ENCODE measurements at places on chromosomes 13 and 19.

GRCh38 chr13:45120967-45121831, 889 bp downstream of the GTF2F2 start:
- DNase-seq: no peak

GRCh38 chr19:31071136-31071855, 277.9 kb downstream of the TSHZ3 start:
- no peak for DNase-seq

DNA sequence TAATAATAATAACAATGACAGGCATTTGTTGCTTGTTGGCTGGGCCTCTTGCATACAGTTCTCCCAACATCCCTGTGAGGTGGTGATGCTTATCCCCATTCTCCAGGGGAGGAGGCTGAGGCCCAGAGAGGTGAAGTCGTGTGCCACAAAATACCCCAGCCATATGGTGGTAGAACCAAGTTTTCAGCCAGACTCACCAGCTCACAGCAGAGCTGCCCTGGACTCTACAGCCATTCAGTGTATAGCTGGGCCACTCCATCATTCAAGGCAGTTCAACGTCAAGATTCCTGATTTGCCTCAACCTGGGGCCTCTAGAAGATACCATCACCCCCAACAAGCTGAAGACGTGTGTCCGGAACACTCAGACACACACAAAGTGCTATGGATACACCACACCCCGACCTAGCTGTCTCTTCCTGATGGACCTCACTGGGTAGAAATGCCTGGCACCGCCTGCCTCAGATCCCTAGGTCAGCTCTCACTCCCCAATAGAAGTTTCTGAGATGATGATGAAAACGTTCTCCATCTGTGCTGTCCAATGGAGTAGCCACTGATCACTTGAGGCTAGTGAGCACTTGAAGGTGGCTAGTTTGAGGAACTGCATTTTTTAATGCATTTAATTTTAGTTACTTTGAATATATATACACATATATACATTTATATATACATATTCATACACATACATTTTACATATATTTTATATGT, 4.3 kb upstream of the CEACAM19 start:
- DNase-seq: peak; percentile 23

DNA sequence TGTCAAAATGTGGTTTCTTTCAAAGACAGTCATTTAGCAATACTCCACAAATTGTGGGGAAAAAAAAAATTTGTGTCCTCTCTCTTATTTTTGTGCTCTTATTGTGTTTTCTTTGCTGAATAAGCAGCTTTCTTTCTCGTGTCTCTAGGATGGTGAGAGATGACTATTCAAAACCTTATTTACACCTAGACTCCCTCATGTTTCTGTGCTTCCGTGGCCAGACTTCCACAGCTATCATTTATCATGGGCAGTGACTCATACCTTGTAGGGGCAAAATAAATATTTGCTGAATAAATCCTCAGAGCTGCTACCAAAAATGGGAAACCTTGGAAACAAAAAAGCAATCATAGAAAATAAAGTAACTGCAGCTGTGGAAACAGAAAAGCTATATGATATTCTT, 204.9 kb upstream of the MIR17HG start:
- DNase-seq: peak; percentile 88

DNA sequence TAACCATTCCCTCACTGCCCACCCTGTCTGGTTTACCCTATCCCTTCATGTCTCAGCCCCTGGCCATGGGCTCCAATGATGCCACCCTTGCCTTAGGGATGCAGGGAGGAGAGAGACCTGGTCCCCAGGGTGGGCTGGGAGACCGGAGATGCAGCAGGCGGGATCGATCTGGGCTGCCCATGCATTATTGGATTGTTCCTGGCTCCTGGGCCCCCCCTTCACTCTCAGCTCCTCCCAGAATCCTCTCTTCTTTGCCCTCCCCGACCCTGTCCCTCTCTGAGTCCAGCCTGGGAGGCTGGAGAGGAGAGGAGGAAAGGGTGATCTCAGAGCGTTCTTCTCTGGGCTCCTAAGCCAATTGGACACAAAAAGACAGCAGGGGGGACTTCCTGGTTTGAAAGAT, 5.8 kb downstream of the KASH5 start:
- DNase-seq: no peak

- DNase-seq: peak; percentile 44
Observed at GRCh38 chr19:15448778-15449619, 757 bp downstream of the WIZ start.
